ENCODE measurements at places on chromosomes 7 and 10.
A peak's percentile ranks its signal among the peaks of the same experiment; 100 is the strongest.

DNA sequence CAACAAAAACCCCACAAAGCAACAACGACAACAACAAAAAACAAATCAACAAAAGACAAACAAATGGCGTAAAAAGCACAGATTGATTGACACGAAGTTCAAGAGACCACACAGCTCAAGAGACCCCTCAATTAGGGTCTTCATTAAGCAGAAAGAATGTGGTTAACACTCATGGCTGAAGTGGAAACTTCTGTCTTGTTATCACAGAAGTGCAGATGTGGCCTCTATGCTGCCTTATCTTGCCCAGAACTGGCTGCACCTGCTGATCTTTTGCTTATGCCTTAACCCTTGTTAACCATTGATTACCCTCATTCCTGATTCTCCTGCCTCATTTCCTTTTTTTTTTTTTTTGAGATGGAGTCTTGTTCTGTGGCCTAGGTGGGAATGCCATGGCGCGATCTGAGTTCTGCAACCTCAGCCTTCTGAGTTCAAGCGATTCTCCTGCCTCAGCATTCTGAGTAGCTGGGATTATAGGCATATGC is 3.5 kb upstream of the DAGLB start:
- DNase-seq = no peak

DNA sequence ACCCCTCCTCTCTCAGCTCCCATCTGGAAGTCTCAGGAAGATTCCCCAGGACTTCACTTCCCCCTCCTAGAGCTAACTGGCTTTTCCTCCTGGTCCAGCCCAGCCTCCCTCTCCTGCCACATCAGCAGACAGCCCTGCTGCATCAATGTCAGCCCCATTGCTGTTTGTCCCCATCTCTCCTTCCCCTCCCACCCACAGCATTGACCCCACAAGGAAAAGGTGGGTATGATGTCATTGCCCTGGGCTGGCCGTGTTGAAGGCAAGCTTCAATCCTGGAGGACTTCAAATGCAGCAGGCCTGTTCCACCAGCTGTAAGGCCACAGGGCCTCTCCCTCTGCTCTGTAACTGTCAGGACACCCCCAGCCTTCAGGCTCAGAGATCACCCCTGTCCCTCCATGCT is 66.5 kb downstream of the C10orf105 start:
- DNase-seq = no peak

DNA sequence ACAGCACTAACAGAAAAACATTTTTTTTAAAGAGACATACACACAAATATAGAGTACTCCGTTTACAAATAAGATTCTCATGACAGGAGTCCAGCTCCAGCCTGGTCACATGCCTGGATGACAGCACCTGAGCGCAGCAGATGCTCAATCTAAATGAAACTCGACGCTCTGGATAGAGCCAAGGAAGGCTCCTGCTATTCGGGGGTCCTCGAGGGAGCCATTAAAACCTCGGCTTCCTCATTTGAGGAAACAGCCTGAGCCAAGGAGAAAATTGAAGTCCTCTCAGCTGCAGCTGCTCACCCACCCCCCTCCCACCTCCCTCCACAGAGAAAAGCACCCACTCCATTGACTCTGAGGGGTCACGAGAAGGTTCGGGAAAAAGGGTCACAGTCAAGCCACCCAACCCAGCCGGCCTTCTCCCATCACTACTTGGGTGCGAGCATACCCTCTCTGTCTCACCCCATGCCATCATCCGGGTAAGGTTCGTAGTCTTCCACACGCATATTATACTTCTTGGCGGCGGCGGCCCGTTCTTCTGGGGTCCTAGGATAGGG is 673 bp downstream of the NDUFB8 start:
- DNase-seq = peak; percentile 49

GRCh38 chr7:99201027-99201426 is 6.9 kb downstream of the KPNA7 start:
- no peak for DNase-seq

- DNase-seq = no peak
These were observed 173.6 kb upstream of the PRKCQ start for GRCh38 chr10:6753644-6754043.

DNA sequence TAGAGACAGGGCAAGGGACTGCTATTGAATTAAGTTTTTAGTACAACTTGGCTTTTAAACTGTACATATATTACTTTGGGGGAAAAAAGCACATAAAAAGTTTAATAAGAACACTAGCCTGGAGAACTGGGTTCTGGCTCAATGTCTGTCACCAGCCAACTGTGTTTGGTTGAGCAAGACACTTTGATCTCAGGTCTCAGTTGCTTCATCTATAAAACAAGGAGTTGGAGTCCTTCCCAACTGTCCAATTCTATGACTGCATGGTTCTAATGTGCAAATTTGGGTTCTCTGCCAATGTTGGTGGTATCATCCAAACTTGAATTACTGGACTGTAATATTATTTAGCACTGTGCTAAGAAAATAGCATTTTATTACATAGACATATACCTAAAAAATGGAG is 50.3 kb downstream of the ATXN7L1 start:
- no peak for DNase-seq

DNA sequence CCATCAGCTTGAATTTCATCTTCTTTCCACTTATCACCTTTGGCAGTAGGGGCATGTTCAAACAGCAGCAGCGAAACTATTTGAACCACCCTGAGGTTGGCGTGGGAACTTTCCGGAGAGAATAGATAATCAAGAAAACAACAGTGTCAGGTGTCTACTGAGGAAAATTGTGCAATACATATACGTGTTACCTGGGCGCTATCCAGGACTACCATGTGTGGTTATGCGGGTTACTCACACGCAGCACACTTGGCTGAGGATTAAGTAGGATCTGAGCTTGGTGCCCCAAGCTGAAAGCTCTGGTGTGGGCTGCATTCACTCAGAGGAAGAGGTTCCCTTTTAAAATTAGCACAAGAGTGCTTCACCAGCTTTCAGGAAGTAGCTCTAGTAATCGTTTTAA is 8.8 kb upstream of the ABI1 start:
- no peak for DNase-seq

DNA sequence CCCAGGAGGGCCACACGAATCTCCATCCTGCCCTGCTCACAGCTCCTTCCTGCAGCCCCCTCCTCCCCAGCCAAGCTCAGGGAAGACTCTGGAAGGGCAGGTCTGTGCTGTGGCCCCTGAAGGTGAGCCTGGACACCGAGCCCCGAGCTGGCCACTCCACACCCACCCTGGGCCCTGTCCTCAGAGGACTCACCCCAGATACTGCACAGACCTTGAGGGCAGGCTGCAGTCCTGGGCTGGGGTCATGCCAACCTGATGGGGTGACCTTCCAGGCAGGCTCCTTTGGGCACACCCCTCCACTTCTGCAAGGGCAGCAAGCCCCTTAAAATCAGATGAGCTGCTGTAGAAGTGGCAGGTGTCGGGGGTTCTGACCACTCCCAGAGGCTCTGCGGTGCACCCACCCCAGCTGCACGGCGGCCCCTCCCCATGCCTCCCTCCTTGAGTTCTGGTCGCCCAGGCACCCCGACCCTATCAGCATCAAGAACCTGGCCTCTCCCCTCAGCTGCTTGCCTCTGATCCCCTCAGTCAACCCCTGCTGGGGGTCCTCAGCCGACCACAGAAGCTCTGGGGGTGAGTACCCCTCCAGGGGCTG is 24.3 kb downstream of the YKT6 start:
- DNase-seq = no peak

- DNase-seq = peak; percentile 63
These were observed 161.6 kb upstream of the PRSS1 start for GRCh38 chr7:142587578-142588191.

GRCh38 chr7:131051304-131051703 is 276.4 kb upstream of the MKLN1 start:
- DNase-seq = no peak

GRCh38 chr10:35040760-35041501 is 49.2 kb downstream of the CUL2 start:
- no peak for DNase-seq

DNA sequence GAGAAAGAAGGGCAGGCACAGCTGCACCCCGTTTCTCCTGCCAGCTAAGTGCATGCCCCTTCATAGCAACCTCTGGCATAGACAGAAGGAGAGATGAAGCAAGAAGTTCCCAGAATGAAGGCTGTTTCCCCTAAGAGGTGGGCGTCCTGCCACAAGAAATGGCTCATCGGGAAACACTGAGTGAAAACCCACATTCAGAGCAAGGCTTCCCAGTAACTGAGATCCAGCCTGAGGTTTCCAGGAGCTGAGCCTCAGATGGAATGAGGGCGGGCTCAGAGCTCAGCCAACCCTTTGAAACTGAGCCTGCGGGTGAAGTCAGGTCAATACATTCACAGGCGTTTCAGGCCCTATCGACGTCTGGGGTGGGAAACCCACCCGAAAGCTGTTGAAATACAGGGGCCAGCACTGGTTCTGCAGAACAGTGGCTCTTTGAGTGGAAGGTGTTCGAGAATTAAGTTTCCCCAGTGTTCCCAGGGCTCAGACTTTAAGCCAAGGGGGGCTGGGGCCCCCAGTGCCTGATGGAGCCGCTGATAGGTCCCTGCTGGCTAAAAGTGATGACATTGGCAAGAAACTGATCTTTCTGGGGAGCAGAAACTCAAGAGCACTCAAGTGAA is 510.2 kb downstream of the RPS24 start:
- no peak for DNase-seq

GRCh38 chr7:143987513-143987912 is 12.6 kb upstream of the OR6B1 start:
- DNase-seq = no peak

DNA sequence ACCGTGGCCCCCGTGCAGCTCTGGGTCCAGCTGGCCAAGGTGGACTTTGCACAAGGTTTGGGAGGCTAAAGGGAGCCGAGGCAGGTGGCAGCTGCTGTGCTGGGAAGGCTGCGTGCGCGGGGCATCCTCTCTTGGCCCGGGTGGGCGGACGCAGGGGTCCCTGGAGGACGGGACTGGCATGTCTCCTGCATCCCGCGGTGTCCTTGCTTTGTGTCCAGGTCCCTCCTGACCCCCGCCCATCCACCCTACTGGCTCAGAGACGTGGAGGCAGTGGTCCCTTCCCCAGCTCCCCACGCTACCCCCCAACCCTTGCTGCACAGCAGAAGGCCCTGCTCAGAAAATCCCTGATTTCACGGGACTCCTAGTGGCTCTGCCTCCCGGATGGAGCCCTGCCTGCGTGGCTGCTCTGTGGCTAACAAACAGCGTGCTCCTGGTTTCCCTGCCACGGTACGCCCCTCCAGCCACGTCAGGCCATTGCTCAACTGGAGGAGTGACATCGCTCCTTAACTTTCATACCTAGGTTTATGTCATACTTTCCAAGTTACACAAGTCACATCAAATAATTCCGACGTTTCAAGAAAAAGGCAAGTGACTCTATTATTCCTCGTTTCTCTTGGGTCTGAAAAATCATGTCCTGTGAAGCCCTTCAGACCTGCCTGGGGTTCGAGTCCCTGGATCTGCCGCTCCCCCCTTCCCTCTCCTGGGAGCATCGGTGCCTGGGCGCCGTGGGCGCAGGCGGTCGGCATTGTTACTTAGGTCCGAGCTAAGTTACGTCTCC is 421.9 kb downstream of the DNAJB6 start:
- DNase-seq = no peak

- DNase-seq = no peak
These were observed 468.9 kb downstream of the DNAJB6 start for GRCh38 chr7:157805713-157806112.

GRCh38 chr7:18013936-18014335 is 13.7 kb downstream of the PRPS1L1 start:
- DNase-seq = no peak

DNA sequence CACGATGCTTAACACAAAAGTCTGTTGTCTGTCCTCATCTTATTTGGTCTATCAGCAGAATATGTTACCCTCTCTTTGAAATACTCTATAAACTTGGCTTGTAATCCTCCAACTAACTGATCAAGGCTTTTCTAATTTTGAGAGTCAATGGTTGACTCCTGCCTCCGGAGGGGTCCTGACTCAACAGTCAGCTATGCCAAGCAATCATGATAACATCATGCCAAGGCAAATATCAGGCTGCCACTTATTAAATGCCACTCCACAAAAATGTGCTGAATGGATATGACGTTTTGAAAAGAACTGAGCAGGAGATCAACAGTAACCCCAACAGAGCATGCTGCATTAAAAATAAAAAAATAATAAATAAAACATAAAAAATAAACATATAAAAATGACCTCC is 116.1 kb downstream of the PARD3 start:
- no peak for DNase-seq

DNA sequence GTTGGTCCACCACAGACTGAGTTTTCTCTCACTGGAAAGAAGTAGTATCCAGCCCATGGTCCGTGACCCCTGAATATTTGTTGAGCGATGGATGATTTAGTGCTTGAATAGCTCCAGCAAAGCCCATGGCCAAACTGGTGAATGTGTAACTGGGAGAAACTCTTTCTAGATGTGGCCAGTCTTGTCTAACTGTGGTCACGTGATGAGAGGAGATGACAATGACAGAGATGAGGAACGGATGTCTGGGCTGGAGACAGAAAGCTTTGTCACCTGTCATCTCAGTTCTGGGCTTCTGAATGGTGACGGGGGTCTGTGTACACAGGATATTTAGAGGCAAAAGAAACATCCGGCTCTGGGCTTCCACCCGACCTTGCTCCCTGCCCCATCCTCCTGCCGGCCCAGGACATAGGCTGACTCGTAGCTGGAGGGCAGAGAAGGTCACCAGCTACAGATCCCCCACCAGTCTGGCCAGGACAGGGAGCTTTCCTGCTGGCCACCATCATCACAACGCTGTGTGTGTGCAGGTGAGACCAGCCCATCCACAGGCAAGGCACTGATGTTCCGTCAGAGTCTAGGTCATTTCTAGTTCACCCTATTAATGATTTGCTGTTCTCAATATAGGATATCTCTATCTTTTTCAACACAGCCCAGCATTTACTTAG is 152.5 kb upstream of the TNS3 start:
- DNase-seq = no peak

DNA sequence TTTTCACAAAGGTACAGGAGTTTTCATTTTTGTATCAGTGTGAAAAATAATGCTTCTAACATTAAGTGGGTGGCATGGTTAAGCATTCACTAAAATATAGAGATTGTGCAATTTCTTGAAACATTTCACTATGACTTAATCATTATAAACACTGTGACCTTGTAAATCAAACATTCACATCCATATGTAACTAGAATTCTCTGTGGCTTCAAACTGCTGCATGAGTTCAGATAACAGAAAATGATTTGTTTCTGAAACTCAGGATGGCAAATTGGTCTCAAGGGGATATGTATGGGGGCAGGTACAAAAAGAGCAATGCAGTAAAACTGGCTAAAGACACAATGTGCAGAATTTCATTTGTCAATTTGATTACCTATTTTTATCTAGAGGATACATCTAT is 3.8 kb downstream of the FAM133B start:
- no peak for DNase-seq

GRCh38 chr7:111560773-111561653 is 1.3 kb downstream of the IMMP2L start:
- no peak for DNase-seq

DNA sequence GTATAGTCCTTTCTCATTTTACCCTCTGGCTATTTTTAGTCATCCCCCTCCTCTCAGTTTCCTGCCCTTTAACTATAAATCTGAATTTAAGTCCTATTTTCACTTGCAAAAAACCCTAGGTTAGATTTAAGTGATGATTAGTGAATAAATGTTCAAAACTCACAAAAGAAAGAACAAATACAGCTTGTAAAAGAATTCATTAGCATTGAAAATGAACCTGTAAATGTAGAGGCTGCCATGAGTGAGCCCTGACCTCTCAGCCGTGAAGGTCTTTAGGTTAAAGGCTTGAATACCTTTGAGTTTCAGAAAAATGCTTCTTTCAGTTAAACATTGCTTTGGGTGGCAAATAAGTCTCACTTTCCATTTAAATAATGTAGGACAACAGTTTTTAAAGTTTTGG is 2.0 kb upstream of the SLC16A12 start:
- no peak for DNase-seq

- DNase-seq = no peak
These were observed 1.4 kb upstream of the PKD1L1 start for GRCh38 chr7:47949703-47950102.

- no peak for DNase-seq
These were observed 130.6 kb downstream of the DOCK1 start for GRCh38 chr10:127035827-127036226.
